ENCODE measurements at places on chromosomes 4 and X.

- no peak for DNase-seq
Observed at GRCh38 chr4:110020139-110020538, 107.5 kb downstream of the EGF start.

DNA sequence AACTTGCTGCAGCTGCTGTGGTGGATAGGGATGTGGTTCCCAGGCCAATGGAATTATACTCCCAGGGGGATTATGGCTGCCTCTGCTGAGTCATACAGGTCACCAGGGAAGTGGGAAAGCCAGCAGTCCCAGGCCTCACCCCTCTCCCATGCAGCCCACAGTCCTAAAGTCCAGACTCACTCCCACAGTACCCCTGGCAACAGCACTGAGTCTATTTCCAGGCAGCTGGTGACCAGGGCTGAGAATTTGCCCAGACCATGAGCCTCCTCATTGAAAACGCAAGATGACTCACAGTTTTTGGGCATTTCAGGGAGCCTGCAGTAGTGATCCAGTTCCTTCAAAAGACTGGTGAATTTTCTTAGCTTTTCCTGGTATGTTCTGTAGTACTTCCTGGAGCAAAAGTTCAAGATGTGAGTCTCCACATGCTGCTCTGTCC lies 137.6 kb downstream of the NPNT start:
- no peak for DNase-seq

- DNase-seq = no peak
Observed at GRCh38 chr4:103786014-103786413, 66.2 kb upstream of the TACR3 start.

DNA sequence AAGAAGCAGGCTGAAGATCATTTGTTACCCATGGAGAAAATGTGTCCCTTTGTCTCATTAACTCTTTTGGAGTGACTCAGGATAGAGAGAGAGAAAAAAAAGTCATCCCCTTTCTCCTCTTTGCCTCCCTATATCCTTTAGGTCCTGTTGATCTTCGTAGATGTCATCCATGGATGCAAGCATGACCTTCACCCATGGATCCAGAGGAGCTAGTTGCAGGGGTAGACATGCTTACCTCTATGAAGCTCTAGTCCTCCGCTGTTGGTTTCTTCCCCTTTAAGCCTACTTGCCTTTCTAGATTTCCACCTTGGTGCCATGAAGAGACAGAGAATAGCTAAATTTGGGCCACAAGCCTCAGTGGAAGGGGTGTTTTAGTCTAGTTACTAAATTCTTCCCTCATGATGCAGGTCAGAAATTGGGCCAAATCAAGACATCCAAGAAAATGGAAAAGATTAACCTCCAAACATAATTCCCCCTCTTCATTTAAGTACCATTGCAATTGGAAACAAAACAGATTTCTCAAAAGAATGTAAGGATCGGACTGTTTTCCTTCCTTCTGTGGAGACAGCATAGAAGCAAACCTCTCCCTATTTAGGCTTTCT lies 178.4 kb downstream of the TECRL start:
- no peak for DNase-seq

DNA sequence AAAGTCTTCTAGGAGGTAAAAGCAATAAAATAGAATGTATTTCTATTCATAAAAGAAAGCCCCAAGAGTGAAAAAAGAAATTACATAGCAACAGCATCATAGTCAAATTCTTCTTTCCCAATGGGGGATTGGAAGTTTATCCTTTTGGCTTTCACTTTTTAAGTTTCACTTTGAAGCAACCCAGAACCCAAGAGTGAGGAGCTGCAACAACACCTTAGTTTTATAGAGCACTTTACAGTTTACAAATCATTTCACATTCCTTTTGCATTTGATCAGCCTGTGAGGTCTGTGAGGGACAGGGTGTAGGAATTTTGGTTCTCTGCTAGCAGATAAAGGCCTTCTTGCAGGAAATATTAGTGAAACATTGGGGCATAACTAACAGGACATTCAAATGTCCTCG lies 112.0 kb upstream of the NDP start:
- no peak for DNase-seq

- DNase-seq = no peak
Observed at GRCh38 chrX:9867226-9867625, 81.0 kb downstream of the SHROOM2 start.

DNA sequence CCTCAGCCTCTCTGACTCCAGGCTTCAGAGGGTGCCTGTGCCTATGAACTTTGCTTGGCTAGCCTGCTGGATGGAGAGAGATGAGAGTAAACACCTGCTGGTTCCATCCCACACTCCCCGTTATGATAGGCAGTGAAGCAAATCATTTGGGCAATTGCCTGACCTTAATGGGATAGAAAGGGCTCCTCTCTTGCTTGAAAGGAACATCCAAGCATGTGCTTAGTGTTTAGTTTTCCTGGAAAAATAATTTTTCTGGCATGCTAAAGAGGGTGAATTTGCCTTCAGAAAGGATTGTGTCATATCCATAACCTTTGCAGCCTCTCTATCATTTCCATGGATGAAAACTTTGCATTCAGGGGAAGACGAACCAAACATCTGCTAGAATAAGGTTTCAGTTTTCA lies 10.8 kb downstream of the PLAC1 start:
- DNase-seq = no peak

GRCh38 chr4:143502231-143502630 lies 11.3 kb upstream of the SMARCA5 start:
- DNase-seq = no peak

- DNase-seq = no peak
Observed at GRCh38 chrX:11678158-11678557, 12.4 kb upstream of the ARHGAP6 start.

- no peak for DNase-seq
Observed at GRCh38 chrX:153460826-153461225, 9.6 kb downstream of the HAUS7 start.

DNA sequence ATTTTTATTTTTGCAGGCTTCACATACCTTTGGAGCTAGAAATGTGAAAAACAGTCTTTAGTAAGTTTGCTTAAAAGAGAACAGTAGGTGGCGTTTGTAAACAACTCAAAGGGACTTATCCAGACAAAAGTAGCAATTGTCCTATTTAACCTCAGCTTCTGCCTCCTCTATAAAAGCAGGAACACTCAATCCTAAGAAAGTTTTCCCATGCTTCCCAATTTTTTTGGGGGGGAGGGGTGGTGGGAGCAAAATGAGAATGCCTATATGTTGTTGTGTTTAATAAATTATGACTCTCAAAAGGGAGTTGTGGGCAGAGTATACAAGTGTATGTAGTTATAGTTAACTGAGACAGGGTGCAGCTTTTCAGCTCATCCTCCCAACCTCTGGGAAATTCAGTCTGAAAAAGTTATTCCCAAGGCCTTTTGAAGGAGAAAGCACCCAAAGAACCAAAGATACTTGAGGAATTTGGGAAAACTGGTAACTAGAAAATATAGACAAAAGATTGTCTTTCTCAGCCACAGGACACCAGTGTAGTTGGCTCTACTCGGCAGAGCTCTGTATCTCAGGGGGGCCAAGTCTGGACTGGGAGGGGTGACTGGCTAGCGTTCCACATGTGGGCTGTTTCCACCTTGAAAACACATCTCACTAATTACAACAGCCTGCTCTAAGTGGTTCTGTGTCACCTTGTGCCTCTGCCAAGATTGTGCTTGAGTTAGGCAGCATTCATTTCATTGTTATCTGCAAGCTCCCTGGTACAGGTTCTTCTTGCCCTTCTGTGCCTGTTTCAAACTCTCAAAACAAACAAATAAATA lies 2.8 kb downstream of the SFRP2 start:
- no peak for DNase-seq

DNA sequence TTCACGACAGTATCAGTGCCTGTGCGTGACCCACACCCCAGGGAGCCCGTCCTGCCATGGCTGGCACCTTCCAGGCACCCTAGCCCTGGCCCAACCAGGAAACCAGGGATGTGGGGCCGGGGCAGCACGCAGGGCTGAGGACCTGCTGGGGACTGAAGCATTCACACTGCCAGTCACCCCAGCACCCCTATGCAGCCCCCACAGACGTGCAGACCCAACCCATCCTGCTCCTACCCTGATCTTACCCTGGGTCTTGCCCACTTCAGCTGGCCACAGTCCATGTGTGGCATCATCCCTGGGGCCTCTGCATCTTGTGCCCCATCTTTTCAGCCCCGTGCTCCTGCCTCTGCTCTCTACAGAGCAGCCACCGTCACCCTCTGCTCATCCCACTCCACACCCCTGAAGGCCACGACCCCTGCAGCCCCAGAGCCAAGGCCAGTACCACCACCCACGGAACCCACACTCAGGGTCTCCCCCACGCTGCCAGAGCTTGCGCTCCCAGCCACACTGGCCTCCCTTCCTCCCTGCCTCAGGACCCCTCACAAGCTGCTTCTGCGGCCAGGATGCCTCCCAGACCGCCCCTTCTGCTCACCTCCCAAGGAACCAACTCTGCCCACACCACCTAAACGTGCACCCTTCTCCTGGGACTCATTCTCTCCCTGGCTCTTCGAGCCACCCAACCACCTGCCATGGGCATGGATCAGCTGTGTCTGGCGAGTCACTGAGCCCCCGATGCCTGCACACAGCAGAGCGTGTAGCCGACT lies 25.6 kb downstream of the GAK start:
- DNase-seq = no peak

DNA sequence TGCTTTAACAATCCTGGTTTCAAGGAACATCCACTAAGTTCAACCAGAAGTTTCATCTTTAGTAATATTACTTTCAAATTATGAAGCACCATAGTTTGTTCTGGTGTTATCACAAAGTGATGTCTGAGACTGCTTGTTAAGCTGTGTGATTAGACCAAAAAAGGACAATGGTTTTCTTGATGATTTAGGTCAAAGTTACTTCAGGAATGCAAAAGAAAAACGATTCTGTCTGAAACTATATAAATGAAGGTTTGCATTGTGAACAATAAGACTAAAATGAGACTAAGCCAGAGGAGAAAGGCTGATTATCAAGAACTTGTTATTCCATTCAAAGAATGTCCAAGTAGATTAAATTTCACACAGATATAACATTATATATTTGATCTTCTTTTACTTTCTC lies 122.4 kb upstream of the ETNPPL start:
- DNase-seq = no peak

DNA sequence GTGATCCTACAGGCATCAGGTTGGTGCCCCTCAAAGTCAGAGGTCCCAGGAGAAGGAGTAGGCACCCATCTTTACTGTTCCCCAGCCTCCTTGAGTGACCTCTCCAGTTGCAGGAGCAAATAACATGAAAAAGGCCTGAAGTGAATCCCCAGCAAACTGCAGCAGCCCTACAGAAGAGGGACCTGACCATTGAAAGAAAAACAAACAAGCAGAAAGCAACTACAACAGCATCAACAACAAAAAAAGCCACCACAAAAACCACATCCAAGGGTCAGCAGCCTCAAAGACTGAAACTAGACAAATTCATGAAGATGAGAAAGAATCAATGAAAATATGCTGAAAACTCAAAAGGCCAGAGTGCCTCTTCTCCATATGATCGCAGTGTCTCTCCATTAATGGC lies 128.7 kb downstream of the ANKRD50 start:
- DNase-seq = no peak

- DNase-seq = no peak
Observed at GRCh38 chr4:173167758-173168395, 734 bp upstream of the GALNT7 start.

- no peak for DNase-seq
Observed at GRCh38 chrX:78199851-78200250, 60.4 kb upstream of the TAF9B start.

- no peak for DNase-seq
Observed at GRCh38 chr4:7664106-7664505, 229.4 kb upstream of the PSAPL1 start.

DNA sequence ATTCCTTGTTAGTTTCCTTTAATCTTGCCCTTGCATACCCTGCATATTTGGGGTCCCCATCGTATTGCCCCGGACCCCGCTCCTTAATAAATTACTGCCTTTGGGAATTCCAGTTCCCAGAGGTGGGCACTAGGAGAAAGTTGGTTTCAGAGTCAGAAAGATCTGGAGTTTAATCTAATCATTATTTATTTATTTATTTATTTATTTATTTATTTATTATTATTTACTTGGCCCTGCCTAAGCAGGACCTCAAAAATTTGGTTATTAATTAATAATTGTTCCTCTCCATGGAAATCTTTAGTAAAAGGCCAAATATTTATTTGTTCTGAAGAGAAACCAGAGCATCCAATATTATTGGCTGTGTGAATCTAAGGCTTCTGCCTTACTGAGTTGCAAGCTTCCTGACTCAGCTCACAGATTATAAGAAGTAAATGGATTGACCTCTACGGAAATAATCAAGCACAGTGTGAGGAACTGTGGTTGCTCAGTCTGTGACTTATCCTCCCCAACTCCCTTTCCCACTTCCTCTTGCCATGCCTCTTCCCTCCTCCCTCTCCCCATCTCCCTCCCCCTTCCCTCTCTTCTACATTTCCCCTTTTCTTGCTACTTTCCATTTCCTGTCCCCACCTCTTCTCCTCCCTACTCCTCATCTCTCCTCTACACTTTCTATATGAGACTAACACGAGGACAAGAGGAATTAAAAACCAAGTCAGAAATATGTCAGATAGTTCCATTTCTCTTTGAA lies 61.5 kb upstream of the AP1S2 start:
- no peak for DNase-seq

DNA sequence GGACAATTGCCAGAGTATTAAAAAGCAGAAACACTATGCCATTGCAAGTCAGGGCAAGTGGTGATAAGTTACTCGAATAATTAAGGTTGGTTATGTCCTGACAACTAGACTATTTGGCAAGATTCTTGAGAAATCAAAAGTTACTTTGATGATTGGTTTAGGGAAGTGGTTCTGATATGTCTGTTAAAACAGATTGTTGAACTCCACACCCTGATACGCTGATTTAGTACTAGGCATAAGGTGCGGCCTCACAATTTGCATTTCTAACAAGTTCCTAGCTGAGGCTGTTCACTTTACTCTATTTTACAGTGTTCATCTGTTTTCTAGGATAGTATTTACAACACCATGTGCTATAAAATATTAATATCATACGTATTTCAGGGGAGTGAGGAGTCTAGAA lies 12.5 kb downstream of the GABRA4 start:
- no peak for DNase-seq

- no peak for DNase-seq
Observed at GRCh38 chr4:138507522-138507921, 265.4 kb upstream of the SLC7A11 start.

DNA sequence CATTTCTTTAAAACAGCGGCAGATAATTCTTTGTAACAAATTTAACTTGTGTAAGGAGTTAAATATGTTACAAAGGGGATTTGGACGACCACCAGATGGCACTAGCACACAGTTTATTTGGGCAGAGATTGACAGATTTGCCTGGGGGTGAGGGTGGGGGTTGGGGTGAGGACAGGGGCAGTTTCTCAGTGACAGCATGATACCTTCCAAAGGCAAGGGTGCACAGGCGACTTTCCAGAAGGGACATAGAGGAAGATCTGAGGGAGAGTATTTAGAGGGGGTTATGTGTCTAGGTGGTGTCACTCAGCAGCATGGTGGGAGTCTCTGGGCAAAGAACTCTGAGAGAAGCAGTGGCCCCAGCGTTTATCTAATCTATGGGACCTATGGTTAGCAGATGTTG lies 9.6 kb upstream of the TMA16 start:
- no peak for DNase-seq

DNA sequence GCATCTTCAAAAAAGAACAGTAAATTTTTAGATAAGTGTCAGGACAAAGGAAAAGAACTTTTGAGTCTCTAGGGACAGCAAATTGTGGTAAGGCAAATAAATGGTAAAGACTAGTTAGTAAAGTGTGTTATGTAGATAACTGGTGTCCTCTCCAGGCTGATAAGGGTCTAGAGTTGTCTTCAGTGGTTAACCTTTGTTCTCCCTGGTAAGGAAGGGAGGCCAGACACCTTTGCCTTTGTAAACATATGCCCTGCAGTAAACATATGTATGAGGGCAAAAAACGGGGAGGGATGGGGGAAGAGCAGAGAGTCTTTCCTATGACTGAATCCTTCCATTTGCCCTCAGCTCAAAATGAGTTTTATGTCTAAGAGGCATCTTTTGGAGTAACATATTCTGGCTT lies 384.6 kb downstream of the HNRNPD start:
- DNase-seq = no peak
